ENCODE measurements at places on chromosomes 11 and 22. TPM values are rescaled to one million over a fixed set of nuclear protein-coding genes. Genes with fewer than 3 reads are reported as not detected.

The CRYBA4 gene
- total RNA-seq: not detected

The SLC5A12 gene
- 0.10 TPM for total RNA-seq

The APOBEC3G gene
- 4.4 TPM for total RNA-seq

The PIH1D2 gene
- total RNA-seq: 1.4 TPM

The CDC42EP2 gene
- 3.7 TPM for total RNA-seq

The SPCS2 gene
- 20.6 TPM for total RNA-seq

The IL17REL gene
- total RNA-seq: not detected

DNA sequence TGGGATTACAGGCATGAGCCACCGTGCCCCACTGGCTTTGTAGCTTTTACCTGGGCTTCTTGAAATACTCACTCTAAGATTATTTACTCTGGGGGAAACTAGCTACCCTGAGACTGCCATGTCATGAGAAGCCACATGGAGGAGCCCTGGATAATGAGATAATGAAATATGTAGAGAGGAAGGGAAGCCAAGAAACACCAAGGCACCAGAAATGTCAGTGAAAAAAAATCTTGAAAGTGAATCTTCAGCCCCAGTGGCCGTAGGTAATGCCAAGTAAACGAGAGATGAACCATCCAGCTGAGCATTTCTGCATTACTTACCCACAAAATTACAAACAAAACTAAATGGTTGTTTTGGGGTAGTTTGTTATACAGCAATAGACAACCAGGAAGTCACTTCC lies 125.6 kb downstream of the APIP start:
- DNase-seq: no peak

DNA sequence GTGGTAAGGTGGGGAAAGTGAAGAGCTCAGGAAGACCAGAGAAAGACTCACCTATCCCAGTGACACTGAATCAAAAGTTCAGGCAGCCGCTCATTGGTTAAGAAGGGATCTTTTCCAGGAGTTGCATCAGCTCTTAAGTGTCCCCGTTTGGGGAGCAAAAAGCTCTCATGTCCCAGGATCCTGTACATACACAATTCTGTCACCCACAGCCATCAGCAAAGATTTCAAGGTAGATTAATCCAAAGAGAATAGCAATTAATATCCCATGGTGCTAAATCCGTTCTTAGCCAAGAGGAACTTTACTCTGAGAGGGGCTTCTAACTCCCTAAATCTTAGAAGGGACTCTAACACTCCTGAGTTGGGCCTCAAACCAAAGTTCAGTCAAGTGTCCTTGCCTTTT lies 19.3 kb downstream of the FOLR3 start:
- DNase-seq: no peak

GRCh38 chr11:103266167-103266831 lies 157.1 kb downstream of the DYNC2H1 start:
- DNase-seq: no peak

GRCh38 chr11:65136515-65137096 lies 2.3 kb upstream of the SYVN1 start:
- DNase-seq: no peak

DNA sequence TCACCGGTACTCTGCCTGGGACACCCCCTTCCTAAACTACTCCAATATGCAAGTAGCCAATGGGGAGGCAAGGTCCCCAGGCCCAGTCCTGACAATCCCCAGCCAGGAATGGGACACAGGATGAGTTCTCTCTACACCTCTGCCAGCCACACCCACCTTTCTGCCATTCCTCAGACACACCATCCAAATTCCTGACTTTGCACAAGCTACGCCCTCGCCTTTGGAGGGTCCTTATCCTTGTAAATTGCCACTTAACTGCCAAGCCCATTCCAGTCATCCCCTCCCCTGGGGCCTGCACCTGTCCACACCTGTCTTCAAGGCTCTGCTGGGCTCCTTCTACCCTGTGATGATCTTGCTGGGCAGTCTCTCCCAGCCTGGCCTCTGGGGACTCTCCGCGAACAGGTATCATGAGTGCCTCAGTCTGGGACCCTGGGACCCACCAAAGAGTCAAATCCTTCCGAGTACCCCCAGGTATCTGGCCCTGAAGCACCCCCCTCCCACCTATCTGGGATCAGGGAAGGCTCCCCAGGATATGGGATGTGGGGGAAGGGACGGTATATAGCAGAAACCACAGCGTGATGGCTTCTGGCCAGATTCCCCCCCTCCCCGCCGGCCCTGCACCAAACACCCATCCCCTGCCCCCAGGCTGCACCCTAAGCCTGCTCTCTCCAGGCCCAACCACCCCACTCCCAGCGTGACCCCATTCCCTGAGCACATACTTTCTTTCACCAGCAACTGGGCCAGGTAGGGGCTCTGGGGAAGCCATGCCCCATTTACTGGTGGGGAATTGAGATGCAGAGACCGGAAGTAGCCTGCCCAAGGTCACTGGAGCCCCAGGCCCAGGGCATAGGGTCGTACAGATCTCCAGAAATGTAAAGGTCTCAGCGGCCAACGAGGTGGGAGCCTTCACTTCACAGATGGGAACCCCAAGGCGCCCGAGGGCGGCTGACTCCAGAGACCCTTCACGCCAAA lies 806 bp downstream of the ARAP1 start:
- no peak for DNase-seq

- no peak for DNase-seq
These were observed 54.3 kb downstream of the SWAP70 start for GRCh38 chr11:9718147-9718546.

- DNase-seq: no peak
These were observed 902 bp downstream of the RASGRP2 start for GRCh38 chr11:64742889-64743590.

- no peak for DNase-seq
These were observed 50.0 kb downstream of the LRRC74B start for GRCh38 chr22:21095773-21096107.

DNA sequence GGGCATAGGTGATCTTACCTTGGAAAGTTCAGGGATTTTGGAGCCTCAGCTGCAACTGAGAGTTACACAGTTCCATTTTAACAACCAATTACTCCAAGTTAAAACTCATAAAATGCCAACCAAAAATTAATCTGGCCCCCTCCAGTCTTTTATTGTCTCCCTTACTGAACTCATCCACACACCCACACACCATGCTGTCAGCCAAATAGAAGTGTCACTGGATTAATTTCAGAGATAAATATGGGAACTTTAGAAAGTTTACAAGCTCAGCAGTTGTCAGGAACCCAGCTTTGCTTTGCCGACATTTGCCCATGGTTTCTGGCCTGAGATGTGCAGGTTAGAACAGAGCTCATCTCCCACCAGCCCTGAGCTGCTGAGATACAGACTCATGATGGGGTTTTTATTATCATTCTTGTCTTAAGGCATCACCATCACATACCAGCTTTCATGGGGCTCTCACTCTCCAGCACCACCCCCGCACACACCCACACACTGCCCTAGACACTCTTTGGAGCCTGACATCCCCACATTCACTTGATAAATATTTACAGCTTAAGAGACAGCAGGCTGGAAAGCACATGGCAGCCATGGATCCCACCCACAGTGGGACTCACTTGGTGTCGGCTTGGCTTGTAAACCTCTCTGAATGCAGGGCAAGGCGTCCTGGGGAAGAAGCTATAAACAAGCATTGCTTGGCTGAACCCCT lies 23.7 kb upstream of the CTR9 start:
- peak; percentile 35 for DNase-seq

DNA sequence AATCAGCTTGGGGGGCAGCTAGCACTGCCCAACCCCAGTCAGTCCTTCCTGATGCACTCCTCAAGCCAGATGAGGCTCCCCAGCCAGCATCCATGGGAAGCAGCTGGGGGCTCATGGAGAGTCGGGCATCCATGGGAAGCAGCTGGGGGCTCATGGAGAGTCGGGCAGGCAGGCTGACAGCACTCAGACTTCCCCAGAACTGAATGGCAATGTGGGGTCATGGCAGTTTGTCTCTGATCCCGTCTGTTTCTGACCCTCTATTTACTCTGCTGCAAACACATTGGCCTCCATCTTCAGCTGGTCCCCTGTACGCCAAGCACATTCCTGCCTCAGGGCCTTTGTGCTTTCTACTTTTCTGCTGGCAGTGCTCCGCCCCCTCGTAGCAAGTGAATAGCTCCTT lies 314.8 kb downstream of the NTM start:
- no peak for DNase-seq

- no peak for DNase-seq
These were observed 6.0 kb upstream of the SCGB2A2 start for GRCh38 chr11:62264004-62264403.

- no peak for DNase-seq
These were observed 49.6 kb downstream of the COMMD9 start for GRCh38 chr11:36239636-36240035.

DNA sequence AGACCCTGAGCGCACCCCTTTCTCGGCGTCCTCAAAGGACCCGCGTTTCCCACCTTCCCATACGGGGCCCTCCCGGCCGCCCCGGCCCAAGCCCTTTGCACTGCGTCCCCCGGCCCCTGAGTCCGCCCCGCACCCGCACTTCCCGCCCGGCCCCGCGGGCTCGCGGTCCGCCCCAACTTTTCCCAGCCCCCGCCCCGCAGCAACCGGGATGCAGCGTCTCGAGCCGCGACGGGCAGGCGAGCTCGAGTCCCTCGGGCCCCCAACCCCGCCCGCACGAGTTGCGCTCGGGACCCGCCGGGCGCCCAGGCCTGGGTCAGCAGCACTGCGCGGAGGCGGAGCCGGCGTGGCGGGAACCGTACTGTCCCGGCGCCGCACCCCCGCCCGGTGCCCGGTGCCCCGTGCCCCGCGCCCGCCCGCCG lies 371 bp downstream of the SMCO4 start:
- no peak for DNase-seq

DNA sequence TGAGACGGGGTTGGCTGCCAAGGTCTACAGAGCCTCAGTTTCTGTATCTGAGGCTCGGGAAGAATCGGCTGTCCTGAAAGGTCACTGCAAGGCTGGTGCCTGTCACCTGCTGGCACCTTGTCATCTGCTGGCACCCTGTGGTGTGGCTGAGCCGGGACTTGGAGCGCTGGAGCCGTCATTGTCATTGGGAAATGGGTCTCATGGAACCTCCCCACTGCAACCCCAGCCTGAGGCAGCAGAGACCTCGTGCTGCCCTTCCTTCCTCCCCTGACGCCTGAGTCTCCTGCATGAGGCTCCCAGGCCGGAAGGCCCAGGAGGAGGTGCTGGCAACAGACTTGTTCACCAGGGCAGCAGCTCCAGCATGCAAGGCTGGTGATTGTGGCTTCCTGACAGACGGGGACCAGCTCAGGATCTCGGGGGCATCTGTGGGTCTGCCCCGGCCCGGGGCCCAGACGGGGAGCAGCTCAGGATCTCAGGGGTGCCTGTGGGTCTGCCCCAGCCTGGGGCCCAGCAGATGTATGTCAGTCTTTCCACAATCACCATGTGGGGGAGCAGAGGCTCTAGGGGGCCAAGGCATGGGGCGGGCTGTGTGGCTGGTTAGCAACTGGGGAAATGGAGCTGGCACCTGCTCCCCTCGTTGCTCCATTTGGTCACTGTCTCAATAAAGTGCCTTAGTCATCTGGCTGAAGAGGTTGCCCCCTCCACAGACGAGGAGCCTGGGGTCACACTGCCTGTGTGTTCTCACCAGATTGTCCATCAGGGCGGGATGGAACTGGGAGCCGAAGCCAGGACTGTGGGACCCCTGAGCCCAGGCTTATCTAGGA lies 668.7 kb downstream of the BRD1 start:
- no peak for DNase-seq

DNA sequence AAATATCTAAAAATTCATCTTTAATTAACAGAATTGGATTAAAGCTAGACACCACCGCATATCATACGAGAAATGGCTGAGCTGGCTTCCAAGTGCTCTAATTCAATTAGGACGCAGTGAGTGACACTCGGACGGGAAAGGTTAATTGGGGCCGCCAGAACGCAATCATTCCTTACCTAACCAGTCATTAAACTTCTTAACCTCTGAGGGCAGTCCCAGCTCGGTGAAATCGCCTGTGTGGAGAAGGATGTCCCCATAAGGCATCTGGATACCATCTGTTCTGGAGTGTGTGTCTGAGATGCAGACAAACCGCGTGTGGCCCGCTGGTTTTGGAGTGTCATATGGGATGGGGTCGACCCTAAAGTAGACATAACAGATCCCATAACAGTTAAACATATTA lies 50.3 kb downstream of the MPPED2 start:
- DNase-seq: no peak

GRCh38 chr11:128261011-128261421 lies 326.3 kb downstream of the ETS1 start:
- no peak for DNase-seq

GRCh38 chr11:102309621-102310541 lies 7.4 kb upstream of the BIRC3 start:
- DNase-seq: peak; percentile 5
